ENCODE measurements at places on chromosomes 1 and 21.

DNA sequence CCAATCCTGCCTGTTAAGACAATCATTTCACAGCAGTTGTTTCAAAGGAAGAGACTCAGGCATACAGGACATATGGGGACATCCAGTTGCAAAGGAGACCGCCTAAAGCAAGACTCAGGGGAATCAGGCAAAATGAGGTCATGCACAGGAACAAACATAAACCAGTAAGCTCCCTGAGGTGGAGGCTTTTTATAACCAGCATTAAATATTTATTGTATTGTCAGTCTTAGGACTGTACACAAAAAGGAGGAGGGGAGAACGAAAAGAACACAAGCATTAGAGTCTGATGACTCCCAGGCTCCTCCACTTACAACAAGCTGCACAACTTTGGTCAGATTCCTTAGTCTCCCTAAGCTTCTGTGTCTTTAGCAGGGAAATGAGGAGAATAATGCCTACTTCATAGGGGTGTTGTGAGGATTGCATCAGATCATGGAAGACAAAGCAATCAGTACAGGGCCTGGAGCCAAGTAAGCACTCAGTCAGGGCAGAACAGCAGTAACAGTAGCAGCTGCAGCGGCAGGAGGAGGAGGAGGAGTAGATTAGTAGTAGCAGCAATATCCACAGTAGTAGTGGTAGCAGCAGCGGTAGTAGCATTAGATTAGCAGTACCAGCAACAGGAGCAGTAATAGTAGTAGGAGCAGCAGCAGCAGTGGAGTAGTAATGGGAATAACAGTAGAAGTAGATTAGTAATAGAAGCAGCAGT lies 54.2 kb upstream of the SPATA6 start:
- DNase-seq = no peak

GRCh38 chr1:104468282-104468681 lies 718.6 kb downstream of the AMY1C start:
- no peak for DNase-seq

DNA sequence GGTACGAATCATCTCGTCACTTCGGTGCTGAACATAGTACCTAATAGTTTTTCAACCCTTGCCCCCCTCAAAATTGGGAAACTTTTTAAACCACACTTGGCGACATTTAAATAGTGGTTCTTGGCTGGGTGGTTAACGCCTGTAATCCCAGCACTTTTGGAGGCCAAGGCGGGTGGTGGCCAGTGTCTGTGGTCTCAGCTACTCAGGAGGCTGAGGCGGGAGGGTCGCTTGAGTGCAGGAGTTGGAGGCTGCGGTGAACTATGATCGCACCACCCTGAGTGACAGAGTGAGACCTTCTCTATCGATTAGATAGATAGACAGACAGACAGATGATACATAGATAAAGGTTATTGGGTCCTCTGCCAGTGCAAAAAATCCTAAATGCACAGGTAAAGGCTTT lies 55.5 kb upstream of the RASAL2 start:
- DNase-seq = no peak

GRCh38 chr1:235933017-235933765 lies 66.5 kb upstream of the LYST start:
- no peak for DNase-seq

DNA sequence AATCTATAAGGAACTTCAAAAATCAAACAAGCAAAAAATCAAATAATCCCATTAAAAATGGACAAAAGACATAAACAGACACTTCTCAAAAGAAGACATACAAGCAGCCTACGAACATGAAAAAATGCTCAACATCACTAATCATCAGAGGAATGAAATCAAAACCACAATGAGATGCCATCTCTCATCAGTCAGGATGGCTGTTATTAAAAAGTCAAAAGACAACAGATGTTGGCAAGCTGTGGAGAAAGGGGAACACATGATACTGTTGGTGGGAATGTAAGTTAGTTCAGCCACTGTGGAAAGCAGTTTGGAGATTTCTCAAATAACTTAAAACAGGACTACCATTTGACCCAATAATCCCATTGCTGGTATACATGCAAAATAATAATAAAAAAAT lies 226.4 kb downstream of the S1PR1 start:
- no peak for DNase-seq

Measured in NCI-H187 (cell line).